ENCODE measurements at places on chromosomes 6 and 20.

- peak; percentile 67 for DNase-seq
Observed at GRCh38 chr6:100171533-100172321, 177.7 kb upstream of the MCHR2 start.

DNA sequence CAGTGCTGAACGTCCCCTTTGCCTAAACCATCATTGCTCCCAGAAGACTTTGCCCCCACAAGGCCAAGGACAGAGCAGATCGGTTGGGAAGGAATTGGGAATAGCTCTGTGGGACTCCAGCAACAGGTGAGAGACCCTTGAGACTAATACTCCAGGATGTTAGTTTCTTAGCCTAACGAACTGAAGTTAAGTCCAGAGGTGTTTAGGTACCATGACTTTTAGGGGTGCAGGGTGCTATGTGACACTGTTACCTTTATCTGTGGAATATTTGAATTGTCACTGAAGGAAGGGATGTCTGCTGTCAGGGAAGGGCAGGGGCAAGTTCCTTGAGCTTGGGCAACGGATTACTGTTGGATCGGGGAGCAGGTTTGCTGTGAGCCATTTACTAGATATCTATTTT, 1.9 kb downstream of the BLCAP start:
- no peak for DNase-seq

DNA sequence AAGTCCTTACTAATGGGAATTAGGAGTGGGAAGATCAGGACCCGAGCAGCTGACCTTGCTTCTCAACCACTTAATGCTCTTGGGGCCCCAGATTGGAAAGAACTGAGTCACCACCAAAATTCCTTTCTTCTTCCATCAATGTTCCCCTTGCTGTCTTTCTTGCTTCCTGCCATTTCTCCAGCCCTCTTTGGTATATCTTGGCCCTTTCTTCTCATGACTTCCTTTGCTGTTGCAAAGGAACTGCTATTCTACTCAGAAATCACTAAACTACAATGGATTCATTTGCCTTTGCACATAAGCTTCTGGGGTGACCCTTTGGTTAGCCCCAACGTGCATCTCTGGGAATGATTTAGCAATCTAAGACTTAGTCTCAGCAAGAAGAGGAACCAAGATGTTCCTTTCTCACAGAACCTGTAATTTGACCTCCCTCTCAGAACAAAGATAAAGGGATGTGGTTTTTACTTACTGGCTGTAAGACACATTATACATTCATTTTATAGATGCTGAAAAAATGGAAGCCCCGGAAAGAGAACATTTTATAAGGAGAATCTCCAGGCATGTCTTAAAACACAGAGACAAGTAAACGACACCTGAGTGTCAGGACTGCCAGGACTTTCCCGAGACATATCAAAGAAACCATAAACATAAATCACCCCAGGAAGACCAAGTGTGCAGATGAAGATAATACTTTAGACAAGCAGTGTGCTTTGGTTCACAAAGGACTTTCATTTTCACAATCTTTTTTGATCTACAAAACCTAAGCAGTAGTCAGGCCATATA, 99.0 kb upstream of the TNFAIP3 start:
- no peak for DNase-seq

DNA sequence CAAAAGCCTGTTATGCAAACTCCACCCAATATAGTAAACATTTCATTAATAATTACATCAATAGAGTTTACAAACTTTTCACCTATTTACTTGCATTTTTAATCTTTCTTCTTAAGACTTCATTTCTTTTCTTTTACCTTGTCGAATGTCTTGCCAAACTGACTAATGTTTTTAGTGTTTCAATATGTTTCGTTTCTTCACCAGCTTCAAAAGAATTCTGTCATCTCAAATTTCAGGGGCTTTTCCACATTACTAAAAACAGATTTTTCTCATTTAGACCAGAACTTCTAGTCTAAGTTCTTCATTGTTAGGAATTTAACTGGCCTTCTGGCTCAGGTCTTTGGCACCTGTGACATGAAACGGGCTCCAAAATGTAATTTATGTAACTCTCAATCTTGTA, 196.5 kb downstream of the ARHGAP18 start:
- DNase-seq, result no peak

DNA sequence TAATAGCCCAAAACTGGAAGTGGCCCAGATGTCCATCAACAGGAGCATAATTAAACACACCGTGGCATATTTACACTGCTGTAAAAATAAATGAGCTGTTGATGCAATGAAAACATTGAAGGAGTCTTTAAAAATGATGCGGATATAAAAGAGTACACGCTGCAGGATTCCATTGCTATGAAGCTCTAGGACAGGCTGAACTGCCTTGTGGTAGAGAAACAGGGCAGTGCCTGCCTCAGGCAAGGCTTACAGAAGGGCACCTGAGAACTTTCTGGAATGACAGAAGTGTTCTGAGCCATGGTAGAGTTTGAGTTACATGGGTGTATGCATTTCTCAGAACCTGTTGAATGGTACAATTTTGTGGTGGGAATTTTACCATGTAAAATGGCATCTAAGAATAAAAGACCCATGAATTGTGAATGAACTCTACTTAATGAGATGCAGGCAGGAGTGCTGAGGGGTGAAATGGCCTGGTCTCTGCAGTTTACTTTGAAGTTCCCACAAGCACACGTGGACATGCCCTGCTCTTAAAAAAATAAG, 45.3 kb upstream of the RIN2 start:
- DNase-seq, result no peak

DNA sequence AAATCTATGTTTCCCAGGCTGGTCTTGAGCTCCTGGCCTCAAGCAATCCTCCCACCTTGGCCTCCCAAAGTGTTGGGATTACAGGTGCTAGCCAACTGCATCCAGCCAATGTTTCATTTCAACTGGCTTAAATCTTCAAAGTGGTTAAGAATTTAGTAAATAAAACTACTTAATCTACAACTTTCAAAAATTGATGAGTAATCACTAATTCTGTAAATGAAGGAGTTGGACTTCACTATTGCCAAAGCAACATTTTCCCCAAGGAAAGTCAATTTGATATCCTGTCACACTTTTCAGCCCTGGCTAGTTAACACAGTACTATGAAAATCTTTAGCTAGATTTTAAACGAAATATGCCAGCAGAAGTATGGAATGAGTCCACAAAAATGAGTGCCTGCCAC, 3.8 kb downstream of the TOMM6 start:
- no peak for DNase-seq

DNA sequence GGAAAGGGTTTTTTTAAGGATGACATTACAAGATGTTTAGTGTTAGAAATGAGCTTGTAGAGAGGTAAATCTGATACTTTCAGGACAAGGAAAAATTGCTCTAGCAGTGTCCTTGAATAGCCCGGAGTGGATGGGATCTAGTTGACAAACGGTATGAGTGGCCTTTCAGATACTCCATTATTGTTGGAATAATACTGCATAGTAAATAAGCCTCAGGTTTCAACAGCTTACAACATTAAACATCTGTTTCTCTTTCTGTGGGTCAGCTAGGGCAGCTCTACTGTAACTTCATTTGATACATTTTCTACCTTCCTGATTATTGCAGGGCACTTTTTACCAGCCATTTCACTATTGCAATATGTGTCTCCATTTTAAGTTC, 118.0 kb downstream of the B3GAT2 start:
- DNase-seq, result no peak

DNA sequence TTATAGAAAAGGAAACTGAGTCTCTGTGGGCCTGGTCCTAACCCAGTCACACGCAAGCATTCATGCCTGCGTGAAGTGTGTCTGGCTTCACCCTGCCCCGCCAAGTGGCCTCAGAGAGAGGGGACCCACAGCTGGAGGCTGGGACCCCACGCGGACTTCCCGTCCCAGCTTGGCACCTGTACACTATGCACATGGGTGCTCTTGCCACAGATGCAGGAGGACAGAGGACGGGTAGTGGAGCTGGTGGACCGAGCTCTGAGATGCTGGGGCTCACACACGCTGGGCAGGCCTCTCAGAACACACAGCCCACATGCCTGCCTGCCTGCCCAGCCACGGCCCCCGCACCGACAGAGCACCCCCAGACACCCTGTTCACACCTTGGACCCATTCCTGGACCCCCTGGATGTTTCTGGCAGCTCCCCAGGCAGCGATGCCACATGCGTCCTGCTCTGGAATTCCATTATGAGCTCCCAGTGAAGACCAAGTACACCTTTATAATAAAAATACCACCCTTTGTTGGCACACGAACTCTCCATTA, 24.9 kb upstream of the SMOC2 start:
- no peak for DNase-seq

DNA sequence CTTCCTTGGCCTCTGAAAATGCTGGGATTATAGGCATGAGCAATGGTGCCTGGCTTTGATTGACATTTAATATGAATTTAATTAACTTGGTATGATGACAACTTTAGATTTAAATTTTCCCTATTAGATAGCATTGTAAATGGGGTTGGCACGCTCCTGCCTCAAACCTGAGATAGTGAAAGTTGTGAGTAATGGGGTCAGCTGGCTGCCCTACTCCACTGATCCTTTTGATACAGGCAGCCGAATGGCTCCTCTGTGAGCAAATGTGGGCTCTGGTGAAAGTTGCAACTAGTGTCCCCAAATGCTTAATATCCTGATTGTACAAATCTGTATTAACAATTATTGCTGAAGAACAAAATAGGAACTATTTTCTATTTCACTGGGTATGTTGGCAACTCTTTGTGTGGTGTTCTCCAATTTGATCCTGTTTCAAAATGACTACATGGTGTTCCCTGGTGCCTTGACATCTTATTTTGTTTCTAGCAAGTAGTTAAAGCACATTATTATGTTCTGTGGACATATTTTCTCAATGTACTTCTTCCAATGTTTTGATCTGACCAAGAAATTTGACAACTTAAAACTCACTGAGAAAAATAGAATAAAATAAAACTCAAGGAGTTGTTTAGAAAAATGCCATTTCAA, 97.4 kb downstream of the COL12A1 start:
- DNase-seq, result no peak

DNA sequence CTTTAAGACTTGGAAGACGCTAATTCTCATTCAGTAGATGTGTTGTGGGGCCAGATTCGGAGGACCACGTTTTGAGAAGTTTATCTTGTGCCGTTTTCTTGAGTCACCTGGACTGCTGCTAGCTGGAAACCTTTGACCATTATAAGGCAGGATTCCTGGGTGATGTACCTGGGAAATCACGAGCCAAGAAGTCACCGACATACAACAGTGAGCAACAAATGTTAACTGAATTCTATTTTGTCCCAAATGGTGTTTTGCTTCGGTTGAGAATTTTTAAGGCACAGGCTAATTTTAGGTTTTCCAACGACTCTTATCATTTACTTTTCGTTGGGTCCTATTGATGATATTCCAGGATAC, 93.4 kb upstream of the BTN3A2 start:
- DNase-seq, result no peak

DNA sequence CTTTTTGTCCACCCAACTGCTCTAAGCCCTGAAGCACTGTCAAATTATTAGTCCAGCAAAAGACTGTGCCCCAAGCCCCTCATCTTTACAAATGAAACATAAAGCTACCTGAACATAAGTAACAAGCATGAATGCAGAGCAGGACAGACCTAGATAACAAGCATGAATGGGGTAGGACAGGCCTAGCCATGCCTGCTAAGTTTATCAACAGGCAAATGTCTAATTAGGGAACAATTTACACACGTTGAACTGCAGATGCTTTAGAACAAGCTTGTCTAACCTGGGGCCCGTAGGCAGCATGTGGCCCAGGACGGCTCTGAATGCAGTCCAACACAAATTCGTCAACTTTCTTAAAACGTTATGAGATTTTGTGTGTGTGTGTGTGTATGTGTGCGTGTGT, 13.6 kb downstream of the FBXO30 start:
- no peak for DNase-seq

GRCh38 chr6:75830959-75831885, 82.2 kb downstream of the MYO6 start:
- peak; percentile 48 for DNase-seq

- no peak for DNase-seq
Observed at GRCh38 chr6:133637436-133637835, 251.5 kb upstream of the TCF21 start.

DNA sequence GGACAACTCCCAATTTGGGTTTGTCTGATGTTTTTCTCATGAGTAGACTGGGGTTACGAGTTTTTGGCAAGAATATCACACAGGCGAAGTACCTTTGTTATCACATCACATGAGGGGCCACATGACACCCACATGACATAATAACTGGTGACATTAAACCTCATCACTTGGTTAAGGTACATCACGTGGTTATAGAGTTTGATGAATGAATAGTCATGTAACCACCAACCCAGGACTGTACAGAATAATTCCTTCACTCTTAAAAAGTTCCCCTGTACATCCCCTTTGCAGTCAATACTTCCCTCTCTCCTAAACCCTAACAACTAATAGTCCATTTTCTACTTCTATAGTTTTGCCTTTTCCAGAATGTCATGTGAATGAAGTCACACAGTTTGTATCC, 83.4 kb downstream of the REV3L start:
- no peak for DNase-seq

DNA sequence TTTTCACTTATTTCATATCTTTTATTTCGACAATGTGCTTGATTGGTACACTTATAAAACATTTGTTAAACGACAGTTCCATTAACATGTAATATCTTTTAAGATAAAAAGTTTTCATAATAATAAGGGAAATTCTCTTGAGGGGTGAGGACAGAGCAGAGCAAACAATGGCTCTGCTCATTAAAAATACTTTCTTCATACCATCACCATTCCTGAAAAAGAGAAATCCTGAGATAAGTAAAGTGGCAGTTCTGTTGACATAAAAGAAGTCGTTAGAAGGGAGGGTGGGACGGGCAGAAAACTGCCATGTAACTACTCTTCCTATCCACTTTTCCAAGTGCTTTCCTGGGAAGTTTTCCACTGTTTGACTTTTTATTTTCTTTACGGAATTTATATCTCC, 193.6 kb upstream of the CEP162 start:
- DNase-seq, result no peak

DNA sequence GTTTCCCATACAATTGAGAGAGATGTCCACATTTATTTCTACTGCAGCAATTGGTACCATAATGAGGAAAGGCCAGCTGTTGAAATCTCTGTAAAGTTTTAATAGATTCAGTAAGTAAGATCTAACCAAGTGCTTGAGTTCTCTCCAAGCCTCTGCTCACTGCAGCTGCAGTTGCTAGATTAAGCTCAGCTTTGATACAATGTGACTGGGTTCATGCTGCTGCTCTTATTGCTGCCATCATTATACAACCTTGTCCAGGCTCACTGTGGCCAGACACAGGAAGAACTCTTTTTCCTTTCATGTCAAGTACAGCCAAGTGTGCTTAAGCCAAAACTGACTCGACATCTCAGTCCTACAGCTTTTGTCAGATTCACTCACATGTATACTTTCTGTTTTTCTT, 423.5 kb downstream of the GJA1 start:
- DNase-seq, result no peak

DNA sequence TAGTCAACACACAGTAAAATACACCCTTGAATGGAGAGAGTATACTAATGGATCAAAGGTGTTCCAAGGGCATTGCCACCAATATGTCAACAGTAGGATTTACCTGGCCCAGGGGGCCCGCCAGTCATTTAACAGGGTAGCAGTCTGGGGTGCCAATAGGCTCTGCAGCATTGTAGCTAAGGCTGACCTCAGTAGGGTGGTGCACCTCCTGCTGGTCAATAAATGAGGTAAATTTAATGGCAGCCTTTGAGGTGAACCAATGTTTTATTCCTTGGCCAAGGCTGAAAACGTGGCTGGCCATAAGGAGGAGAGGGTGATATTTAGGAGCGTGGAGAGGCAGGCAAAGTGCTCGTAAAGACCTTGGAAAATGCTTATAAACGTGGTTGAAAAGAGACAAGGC, 147.2 kb downstream of the RPS12 start:
- no peak for DNase-seq

- DNase-seq, result no peak
Observed at GRCh38 chr6:73041051-73041450, 184.2 kb downstream of the KHDC1L start.
